Gastroesophageal sphincter (tissue), 4 donors: ENCODE measurements at places on chromosomes 2 and 18. TPM values are rescaled to one million over a fixed set of nuclear protein-coding genes. Genes with fewer than 3 reads are reported as not detected.

Gene CETN1
- total RNA-seq: not detected

DNA sequence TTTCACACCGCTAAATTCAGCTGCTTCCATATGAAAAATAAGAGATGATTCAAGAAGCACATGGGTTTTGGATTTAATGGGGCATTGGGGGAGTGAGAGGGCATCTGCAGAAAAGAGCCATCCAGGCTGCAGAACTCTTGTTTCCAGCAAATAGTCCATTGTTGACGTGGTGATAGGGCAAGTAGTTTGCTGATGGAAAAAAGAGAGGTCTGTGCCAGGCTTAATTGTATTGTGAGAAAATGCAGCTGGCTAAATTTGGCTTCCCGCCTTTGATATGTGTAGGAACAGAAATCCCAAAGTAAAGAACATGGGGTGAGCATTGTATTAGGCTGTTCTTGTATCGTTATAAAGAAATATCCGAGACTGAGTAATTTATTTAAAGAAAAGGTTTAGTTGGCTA is 199.5 kb downstream of the SETBP1 start:
- ATAC-seq: no peak

- ATAC-seq: no peak
These were observed 179.6 kb downstream of the FAM124B start for GRCh38 chr2:224222291-224222690.

- ATAC-seq: peak; percentile 53
These were observed 69.3 kb upstream of the FN1 start for GRCh38 chr2:215505044-215505786.

GRCh38 chr2:164761737-164762460 is 79.7 kb downstream of the COBLL1 start:
- no peak for ATAC-seq

Gene MC2R
- not detected for total RNA-seq

Gene RBM44
- total RNA-seq: 0.54 TPM

Gene PAX3
- total RNA-seq: not detected
